ENCODE measurements at places on chromosomes 6 and 20.

DNA sequence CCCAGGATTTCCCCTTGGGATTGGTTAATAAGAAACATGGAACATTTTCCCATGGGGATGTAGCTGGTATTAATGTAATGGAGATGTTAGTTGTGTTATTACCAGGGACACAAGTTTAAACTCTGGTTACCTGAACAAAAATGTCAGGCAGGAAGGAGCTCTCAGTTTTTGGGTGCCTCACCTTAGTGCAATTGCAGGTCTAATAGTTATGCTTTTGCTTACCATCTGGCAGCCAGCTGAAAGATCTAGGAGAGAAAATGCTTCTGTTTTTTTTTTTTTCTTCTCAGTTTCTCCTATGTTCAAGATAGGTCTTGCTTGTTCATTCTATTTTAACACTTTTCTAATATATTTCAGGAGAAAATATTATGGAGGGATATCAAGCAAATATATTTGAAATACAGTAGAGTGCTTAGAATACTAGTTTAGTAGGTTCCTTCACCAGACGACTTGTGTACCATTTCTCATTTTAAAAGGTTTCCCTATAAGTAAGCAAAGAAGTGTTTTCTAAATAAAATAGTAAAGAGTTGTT lies 4.2 kb upstream of the UBE2J1 start:
- DNase-seq, result no peak

DNA sequence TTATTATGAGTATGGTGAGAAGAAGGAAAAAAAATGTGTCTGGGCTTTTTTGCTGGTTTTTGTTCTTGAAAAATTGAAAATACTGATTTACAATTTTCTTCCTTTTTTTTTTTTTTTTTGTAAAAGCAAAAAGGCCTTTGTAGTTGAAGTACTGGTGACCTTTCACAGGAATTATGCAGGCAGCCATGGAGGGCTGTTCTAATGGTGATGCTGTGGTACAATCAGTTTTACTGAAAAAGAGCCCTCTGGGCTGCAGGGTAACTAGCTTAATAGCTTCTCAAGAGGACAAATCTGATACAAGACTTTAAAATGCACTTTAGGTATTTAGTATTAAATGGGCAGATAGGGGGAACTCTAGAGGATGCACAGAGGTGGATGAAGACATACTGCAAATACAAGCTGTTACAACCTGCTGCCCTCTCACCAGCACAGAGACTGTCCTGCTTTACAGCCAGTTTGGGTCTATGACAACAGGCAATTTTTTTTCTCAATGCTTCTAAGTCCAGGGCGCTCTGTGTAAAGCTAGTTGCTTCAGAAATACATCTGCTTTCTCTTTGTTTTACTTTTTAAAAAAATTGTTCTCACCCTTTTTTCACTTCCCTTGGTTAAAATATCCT lies 61.6 kb upstream of the HS3ST5 start:
- no peak for DNase-seq

DNA sequence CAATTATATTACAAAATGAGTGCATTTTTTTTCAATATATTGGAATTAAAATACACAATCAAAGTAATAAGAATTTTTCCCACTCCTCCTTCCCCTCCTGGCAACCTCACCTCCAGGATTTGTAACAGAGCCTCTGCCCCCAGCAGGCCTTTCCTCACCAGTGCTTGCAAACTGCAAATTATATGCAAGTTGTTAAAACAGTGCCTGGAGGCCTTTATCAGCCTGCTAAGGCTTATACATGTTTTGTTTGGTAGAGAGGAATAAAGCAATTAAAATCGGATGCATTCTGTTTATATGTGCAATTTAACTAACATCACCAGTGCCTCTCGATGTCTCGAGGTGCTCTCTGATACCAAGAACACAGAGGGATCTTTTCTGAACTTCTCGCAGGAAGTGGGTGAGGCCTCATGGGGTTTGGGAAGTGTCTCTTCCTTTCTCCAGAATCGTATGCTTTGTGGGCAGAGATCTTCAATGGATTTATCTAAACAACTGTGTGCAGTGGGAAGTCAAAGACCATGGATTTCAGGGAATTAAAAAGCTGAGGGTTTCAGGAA lies 186.8 kb downstream of the CDH26 start:
- DNase-seq, result no peak

GRCh38 chr6:41780551-41781365 lies at the start of gene PRICKLE4:
PRICKLE4 (plus strand) TSS chr6:41780782; CDS start chr6:41783474, 2,692 bp downstream.
- DNase-seq, result no peak

DNA sequence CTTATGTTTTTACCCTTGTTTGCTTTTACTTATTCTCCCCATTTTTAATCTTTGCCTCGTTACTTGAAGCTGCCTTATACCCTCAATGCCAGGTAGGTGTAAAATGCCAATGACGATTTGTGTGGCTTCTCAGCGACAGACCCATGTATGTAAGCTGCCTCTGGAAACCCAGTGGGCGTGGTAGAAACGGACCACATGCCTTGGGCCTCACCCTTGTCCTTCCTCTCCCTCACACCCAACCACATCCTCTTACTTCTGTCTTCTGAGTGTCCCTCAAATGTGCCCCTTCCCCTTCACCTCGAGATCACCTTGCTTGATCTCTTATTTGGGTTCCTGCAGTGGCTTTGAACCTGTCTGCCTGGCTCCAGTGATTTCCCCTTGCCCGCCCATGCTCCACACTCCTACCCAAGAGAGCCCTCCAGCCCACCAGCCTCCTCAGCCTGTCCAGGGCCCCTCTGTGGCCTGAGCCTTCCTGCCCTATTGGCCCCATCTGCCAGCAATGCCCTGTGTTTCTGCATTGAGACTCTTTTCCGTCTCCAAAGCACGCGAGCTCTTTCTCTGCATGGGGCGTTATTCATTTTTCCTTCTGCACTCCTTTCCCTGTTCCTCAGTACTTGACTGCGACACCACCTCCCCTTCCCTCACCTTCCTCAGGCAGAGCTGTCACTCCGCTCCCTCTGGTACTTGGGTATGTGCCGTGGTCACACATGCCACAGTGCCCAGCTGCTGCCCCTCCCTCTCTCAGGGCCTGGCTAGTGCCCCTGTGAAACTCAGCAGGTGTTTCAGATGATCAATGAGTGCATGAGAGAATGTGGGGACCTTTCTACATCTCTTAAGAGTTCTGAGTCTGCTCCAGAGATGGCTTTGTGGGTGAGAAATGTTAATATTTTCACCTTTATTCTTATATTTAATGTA lies 115.4 kb downstream of the SLX4IP start:
- DNase-seq, result no peak

DNA sequence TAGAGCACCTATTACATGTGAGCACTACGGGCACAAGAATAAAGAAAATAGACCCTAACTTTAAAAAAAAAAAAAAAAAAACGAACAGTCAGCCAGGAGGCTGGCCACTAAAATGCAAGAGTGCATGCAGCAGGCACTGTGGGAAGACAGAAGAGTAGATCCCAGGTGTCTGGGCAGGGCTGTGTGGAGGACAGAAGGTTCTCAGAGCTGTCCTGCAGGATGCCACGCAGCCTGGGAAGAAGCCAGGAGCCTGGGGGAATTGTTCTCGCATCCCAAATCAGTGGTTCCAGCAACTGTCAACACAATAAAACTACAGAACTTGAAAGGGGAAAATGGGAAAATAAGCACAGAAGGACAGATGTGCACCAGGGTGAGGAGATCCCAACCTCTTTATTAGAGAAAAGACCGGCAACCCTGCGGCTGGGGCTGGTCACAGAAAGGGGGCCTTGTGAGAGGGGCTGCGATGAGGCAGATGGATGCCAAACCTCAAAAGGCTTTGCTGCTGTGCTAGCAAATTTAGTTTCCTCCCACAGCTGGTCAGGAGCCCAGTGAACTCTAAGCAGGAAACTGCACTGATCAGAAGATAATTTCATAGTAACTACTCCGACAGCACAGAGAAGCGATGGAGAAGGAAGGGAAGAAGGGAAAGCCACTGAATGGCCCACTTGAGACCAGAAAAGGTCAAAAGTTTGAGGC lies 30.9 kb downstream of the MAP3K5 start:
- DNase-seq, result no peak

- DNase-seq, result no peak
Measured at GRCh38 chr20:34385464-34385863, 22.4 kb downstream of the ITCH start.

DNA sequence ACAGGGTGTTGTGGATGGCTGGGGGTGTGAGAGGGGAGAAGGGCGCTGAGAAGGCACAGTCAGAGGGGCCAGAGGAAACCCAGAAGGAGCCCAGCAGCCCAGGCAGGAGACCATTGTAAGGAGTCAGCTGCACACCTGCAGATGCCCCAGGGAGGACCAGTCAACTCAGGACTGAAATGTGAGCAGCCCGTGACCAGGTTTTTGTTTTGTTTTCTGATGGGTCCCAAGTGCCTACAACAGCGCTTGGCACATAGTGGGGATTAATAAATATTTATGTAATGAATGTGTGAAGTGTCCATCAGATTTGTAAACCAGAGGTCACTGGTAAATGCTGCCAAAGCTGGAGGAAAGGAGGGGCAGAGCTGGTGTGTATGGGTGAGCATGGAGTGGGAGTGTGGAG lies 30.2 kb downstream of the TRAM2 start:
- no peak for DNase-seq

Measured in cortex of kidney (tissue), 1 donor.